ENCODE measurements at places on chromosomes 11 and 22.

DNA sequence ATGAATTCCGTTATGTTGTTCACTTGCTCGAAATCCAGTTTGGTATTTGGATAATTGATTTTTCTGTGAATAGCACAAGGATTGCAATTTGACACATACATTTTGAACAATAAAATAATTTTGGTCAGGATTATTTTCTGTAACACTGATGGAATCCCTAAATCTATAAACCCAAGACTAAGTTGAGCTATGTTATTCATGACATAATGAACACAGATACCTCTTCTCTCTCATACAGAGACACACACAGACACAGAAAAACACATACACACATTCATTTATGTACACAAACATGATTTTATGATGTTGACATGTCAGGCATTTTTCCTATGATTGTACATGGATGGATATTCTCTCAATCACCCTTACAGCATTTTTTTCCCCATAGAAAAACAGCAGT is at the start of gene OR4C5:
Gene OR4C5, minus strand, starts transcription at position 101 of the 400 bp plus-strand sequence. Its CDS starts 0 bp downstream, at position 101.
- no peak for DNase-seq

DNA sequence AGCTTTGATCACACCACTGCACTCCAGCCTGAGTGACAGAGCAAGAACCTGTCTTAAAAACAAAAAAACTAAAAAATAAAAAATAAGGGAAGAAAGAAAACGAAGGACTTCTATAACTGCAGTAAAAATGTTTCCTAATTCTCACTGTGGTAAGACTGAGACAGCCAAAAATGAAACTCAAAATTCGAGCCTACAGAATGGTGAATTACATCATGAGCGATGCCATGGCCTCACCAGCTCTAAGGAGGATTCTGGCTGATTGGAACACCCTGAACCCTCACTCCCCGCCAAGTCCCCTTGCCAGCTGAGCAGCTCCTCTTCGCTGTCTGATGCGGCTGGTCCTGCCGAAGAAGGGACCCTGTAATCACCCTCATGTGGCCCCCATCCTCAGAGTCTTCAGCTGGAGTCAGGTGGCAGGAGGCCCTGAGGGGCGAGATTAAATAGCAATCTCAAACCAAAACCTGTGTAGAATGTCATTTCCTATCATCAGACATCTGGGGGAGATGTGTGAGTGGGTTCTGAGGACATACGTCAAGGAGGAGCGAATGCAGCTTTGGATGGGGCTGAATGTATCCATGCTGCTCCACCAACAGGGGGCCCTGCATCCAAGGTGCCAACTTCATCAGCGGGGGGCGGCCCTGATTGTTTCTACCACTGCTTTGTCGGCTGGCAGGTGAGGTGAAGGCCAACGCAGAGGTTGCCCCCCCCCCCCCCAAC is 29.2 kb downstream of the PDGFB start:
- peak; percentile 32 for DNase-seq

GRCh38 chr11:63179432-63180041 is 35.5 kb upstream of the SLC22A24 start:
- DNase-seq = no peak

DNA sequence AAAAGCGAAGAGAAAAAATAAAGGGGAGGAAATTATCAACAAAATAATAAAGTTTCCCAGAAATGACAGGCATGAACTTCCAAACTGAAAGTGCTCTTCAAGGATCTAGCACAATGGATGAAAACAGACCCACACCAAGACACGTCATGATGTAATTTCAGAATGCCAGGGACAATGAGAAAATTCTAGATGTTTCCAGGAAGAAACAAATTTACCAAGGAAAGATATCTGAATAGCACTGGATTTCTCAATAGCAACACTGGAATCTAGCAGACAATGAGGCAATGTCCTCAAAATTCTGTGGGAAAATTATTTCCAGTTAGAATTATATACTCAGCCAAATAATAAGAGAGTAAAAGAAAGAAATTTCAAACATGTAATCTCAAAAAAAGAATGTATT is 46.0 kb downstream of the DENND5A start:
- no peak for DNase-seq

GRCh38 chr11:7575841-7576725 is 62.3 kb downstream of the PPFIBP2 start:
- DNase-seq = no peak

DNA sequence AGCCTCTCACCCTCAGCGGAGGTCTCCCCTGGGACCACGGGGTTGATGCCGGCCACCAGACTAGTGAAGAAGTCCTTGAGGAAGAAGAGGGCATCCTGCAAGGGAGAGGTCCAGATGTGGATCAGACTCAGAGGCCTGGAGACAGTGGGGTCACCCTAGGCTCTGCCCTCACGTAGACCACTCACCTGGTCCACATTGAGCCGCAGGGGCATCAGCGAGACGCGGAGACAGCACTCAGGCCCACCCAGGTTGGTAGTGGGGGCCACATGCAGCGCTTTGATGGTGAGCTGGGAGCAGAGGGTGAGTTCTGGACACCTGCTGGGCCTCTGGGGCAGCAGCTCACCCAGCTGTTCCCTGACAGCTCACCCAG is 18.9 kb downstream of the ATG2A start:
- DNase-seq = no peak

- DNase-seq = no peak
Observed at GRCh38 chr11:33445761-33446161, 188.6 kb downstream of the HIPK3 start.

GRCh38 chr22:21816472-21816786 is 51.0 kb downstream of the MAPK1 start:
- DNase-seq = no peak

DNA sequence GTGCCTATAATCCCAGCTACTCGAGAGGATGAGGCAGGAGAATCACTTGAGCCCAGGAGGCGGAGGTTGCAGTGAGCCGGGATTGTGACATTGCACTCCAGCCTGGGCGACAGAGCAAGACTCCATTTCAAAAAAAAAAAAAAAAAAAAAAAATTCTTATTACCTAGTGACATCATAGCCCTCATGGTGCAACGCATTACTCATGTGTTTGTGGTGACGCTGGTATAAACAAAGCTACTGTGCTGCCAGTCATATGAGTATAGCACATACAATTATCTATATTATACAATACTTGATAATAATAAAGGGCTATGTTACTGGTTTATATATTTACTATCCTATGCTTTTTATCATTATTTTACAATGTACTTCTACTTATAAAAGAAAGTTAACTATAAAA is 41.2 kb downstream of the OR2AT4 start:
- no peak for DNase-seq

GRCh38 chr11:93904716-93905115 is 54.3 kb upstream of the VSTM5 start:
- DNase-seq = no peak

- no peak for DNase-seq
Observed at GRCh38 chr11:29217901-29218300, 798.9 kb downstream of the KCNA4 start.

DNA sequence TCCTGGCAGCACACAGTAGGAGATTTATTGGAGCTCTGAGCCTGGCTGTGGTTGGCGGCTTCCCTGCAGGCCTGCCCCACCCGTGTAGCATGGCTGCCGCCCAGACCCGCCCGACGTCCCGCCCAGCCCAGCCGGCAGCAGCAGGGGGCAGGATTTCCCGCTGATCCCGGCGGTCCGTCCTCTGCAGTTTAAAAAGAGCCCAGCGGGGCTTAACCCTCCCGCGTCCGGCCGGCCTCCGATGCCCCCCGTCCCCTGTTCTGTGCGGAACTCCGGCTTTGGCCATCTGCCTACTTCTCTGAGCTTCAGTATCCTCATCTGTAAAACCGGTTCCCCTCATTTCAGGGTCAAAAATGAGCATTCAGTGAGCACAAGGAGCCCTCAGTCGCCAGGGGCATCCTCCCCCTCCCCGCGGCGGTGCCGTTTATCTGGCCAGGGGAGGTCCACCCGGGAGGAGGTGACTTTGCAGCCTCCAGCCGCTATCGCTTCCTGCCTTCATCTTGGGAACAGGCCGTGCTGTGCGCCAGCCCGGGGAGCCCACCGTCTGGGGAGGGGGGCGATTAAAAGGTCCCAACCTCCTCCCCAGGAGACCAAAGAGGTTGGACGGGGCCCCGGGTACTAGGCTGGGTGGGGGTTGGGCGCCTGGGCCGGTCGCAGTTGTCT is at the start of gene GAS2L1:
Gene GAS2L1, plus strand, starts transcription at position 476 of the 660 bp plus-strand sequence. CDS start 1,456 bp downstream, outside the sequence.
- DNase-seq = peak; percentile 33

DNA sequence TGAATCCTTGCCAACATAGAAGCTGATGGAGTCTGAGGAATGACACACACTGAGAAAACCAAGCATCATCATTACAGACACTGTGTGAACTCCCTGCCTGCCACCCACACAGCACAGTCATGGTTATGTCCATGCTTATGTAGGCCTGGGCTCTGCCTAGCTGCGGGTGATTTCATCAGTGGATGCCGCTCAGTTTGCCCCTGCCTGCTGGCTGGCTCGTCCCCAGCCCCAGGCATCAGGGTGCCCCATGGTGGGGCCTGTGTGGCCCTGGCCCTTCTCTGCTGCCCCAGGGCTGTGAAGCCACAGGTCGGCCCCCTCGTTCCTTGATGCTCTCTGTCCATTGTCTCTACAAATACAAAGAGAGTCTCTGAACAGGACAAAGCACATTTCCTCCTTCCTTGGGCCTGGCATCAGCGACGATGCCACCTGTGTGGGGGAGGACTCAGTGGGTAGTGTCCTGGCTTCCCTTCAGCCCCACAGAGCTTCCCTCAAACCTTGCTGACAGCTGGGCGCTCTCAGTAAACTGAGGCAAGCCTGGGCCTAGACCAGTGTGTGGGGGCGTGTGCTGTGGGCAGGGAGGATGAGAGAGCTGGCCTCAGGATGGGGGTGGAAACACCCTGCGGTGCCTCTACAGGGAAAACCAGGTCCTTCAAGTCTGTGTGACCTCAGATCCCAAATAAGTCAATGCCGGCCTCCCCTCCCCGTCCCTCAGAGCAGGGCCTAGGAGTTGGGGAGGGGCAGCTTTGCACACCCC is 20.0 kb upstream of the TUB start:
- DNase-seq = no peak

GRCh38 chr11:117606211-117606610 is 190.8 kb downstream of the DSCAML1 start:
- DNase-seq = no peak

DNA sequence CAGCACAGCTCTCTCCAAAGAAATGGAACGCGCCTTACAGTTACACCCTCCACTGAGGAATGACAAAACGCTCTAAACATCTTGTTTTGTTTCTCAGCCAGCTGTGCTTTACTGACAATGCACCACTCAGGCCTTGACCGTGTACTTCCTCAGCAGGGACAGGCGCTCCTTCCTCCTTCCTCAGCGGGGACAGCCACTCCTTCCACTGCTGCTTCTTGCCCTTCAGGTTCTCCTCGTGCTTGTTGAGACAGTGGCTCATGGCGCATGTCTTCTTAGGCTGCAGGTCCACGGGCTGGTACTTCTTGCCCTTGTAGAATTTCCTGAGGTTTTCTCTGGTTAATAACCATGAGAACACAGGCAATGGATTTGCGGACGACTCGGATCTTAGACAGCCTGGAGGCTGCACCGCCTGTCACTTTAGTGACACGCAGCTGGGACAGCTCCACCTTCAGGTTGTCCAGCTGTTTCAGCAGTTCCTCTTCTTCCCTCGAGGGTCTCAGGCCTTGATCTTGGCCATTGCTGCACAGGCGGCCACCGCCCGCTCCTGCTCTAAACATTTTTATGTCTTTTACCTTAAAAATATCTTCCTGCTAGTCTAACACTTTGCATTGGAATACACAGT is 613.8 kb downstream of the BRD1 start:
- no peak for DNase-seq

DNA sequence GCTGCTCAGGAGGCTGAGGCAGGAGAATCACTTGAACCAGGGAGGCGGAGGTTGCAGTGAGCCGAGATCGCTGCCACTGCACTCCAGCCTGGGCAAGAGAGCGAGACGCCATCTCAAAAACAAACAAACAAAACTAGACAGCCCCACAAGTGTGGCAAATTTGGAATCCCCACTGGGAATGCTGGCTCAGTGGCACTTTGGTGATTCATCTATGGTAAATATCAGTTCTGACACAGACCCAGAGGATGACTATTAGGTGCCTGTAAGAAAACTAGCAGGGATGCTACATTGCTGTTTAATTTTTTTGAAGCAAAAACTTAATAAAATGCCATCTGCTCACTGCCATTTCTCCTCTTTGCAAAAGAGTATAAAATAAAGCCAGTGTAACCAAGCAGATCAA is 107.9 kb downstream of the NAT10 start:
- no peak for DNase-seq

DNA sequence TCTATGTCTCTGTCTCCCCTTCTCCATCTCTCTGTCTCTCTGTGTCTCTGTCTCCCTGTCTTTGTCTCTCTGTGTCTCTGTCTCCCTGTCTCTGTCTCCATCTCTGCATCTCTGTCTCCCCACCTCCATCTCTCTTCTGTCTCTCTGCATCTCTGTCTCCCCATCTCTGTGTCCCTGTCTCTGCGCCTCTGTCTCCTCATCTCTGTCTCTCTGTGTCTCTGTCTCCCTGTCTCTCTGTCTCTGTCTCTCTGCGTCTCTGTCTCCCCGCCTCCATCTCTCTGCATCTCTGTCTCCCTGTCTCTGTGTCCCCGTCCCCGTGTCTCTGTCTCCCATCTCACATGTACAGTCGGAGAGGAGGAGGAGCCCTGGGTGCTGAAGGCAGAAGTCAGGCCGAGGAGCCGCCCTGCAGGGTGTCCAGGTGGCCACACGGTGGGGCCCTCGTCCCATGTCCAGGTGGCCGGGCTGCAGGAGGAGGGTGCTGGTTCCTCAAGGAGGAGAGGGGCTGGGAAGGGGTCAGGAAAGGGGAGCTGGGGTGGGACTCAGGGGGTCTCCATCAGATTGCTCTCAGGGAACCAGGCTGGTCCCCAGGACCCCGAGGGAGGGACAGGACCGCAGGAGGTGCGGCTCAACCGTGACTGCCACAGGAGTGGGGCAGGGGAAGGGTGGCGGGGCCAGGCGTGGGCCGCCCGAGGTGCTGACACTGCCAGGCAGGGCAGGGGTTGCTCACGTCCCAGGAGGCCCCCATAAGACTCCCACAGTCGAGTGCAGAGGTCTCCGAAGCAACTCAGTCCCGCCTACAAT is 25.6 kb upstream of the TH start:
- DNase-seq = peak; percentile 58

DNA sequence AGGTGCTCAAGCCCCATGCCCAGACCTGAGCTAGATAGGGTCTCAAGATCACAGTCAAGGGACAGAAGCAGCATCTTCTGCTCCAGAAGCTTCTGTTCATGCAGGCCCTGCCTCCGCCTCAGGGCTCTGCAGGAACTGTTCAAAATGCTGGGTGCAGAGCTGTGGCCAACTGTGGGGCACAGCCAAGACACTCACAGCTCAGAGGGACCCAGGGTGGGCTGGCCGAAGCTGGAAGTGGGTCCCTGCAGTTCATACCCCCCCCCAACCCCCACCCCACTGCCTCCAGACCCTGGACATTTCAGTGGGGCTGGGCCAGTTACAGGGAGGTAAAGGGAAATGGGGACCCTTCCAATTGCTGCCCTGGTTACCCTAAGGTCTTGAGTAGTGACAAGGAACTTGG is 129.0 kb downstream of the CRYBB2 start:
- no peak for DNase-seq

- DNase-seq = no peak
Observed at GRCh38 chr11:71917646-71918140, 10.7 kb downstream of the XNDC1N start.
